ENCODE measurements at places on chromosomes 1 and 21.

GRCh38 chr1:167676205-167676915 is 45.4 kb upstream of the MPZL1 start:
- no peak for DNase-seq

DNA sequence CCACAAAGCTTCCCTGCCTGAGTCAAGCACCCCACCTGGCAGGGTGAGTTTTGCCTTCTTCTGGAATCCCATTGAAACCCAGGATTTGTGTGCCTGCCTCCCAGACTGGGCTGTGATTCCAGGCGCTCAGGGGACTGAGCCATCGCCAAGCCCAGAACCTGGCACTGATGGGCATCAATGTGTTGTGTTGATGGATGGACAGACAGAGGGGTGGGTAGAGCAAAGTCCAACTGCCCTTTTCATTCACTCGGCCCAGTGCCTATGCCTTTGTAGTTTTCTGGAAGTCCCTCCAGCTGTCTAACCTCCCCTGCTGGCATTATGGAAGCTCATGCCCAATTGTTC is 66.0 kb upstream of the LAPTM5 start:
- no peak for DNase-seq

DNA sequence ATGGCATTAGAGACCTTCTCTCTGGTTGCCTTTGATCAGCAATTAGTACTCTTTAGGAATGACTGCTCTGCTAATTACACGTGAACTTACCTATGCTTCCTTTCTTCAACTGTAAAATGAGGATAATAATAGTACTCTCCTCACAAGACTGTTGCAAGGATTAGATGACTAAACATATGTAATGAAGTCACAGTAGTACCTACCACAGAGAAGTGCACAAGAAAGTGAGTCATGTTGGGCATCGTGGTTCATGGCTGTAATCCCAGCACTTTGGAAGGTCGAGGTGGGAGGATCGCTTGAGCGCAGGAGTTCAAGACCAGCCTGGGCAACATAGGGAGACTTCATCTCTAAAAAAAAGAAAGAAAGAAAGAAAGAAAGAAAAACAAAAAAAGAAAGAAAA is 68.1 kb upstream of the AK4 start:
- DNase-seq, result no peak

DNA sequence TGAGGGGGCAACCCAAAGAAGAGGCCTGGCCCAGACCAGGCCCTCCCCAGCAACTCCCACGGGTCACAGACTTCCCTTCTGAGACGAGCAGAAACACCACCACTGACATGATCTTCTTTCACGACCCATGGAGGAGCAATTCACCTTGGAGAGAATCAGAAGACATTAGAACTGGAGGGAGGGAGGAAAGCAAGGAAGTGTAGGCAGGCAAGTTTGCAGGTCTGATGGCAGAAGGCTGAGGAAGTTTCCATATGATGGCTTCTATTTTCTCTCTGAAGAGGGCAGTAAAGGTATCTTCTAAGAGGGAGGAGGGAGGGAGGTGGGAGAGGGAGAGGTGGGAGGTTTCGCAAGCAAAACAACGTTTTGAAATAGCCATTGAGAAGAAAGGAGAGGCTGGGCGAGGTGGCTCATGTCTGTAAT is 1.4 kb upstream of the UBXN10 start:
- DNase-seq, result peak; percentile 23

- no peak for DNase-seq
Observed at GRCh38 chr1:221832151-221832550, 90.3 kb upstream of the DUSP10 start.

Measured in caudate nucleus (tissue), 63 donors.